ENCODE measurements at places on chromosomes 2 and 18.

- no peak for DNase-seq
These were observed 864.9 kb upstream of the ID2 start for GRCh38 chr2:7816944-7817343.

GRCh38 chr2:168601741-168602140 lies 145.7 kb downstream of the CERS6 start:
- no peak for DNase-seq

DNA sequence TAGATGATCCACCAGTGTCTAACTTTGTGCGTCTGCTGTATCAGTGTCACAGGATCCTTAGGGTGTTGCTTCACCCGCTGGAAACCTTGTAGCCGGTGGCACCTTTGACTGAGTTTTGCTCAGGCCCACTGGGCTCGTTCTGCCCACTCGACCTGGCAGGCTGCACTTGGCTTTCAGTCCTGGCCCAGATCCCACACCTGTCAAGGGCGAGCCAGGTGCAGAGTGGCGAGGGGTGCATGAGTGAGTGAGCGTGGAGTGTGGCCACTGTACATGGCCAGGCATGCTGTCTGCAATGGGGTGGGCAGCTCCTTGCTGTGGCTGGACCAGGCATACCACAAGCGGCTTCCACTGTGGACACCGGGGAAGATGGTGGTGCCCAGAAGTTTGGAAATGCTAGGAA lies 179.0 kb downstream of the FAM210A start:
- no peak for DNase-seq

DNA sequence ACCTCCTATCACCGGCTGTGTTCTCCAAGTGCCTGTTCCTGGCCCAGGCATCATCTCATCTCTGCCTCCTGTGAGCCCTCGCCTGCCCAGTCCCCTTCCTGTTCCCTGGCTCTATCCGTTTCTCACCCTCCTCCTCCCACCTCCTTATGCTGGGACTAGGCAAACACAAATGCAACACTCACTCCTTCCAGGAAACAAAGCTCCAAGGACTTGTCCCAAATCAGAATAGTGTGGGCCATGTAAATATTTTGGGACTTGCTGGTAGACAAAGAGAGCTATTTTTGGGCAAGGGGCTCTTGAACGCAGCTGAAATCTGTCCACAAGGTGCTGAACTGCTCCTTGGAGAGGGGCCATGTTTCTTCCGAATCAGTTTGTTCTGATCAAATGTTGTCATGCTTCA lies 25.3 kb downstream of the MBP start:
- no peak for DNase-seq

DNA sequence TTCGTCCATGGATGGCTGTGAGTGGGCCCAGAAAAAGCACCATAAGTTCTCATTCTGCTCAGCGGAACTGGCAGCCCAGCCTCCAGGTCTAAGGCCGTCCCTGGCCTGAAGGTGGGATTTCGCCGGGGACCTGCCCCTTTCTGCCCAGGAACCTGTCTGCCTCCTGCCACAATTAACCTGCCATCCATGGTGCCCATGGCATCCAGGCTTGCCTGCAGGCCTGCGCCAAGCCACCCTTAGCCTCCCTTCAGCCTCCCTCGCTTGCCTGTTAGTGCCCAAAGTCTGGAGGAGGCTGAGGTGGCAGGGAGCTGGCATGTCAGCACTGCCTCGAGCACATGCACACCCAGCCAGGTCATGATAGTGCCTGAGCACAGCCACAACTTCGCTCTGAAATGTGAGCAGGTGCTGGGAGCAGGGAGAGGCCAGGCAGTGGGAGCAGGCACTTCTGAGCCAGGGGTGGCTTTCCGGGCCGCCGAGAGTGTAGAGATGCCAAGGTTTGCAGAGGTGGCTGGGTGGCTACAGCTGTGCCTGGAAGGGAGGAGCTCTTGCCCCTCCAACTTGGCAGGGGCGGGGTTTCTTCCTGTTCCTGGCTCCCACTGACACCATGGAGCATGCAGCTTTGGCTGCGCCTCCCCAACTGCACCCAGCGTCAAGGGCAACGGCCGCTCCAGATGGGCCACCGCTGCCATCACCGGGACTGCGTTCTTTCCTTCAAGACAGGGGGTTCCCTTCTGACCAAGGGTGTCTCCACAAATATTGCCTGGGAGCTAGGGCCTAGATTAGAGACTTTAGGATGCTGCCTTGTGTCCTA lies 648.9 kb upstream of the VRK2 start:
- DNase-seq = no peak

GRCh38 chr18:61371111-61371510 lies 37.9 kb downstream of the CDH20 start:
- DNase-seq = no peak

DNA sequence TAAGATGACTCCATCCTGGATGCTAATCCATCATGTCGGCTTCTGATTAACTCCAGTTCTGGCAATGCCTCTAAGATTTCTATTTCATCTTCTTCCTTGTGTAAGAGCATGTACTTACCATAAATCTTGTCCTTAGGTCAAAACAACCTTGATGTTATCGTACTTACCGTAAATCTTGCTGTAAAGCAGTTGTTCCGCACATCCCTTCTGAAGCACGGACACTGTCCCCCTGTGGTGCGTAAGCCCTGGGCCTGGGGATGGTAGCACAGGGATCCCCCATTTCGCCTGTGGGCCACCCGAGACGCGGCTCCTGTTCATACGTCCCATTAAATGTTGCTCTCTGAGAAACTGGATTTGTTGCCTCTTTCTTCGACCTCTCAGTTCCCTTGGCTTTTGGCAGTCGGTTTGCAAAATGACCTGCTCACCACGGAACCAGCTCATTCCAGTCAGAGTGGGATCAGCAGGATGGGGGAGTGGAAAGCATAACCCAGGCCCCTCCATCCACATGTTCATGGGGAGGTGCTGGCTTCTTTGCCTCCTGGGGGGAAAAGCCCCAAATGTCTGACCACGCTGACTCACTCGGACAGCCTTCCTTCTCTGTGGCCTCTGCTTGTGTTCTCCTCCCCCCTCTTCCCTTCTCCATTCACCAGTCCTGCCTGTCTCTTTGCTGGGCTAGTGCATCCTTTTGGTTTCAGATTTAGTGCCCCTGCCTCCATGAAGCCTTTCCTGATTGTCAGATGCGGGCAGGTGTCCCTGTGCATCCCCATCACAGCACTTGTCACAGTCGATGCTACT lies 49.9 kb downstream of the RAB31 start:
- DNase-seq = no peak

DNA sequence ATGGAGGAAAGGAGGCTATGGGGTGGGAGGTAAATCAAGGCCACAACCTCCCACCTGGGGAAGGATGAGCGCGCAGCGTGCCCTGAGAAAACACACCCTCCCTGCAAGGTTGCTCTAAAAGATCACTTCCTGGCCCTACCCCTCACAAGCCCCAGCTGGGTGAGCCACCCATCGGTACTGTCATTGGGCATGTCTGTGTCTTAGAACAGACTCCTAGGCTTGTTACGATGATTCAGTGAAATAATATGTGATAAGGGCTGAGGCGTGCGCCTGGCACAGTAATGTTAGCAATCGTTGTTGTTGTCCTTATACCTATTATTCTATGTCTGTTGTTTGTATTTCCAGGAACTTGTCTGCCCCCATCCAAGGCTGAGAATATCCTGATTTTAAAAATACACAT lies 175.1 kb downstream of the ZFP36L2 start:
- DNase-seq = no peak

DNA sequence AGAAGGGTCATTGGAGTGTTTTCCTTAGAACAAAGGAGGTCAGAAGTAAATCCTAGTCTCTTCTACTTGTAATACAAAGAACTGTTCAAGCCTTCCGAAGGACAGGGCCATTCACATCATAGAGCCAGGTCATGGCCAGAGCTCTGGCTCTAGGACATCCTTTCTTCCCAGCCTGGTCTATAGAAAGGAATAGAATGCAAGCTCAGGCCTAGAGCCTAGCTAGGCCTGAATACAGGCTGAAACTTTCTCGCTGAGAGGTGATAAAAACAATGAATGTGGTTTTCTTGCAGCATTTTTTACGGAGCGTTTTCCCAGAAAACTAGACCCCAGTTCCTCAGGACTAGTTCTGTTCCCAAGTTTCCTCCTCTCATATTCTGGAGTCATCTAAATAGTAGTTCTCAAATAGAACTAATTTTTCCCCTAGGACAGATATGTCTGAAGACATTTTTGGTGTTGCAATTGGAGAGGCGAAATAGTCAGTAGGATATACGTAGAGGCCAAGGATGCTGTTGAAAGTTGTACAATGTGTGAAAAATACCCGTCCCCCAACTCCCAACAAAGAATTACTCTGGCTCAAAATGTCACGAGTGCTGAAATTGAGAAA lies 6.8 kb downstream of the UGT1A6 start:
- DNase-seq = no peak

DNA sequence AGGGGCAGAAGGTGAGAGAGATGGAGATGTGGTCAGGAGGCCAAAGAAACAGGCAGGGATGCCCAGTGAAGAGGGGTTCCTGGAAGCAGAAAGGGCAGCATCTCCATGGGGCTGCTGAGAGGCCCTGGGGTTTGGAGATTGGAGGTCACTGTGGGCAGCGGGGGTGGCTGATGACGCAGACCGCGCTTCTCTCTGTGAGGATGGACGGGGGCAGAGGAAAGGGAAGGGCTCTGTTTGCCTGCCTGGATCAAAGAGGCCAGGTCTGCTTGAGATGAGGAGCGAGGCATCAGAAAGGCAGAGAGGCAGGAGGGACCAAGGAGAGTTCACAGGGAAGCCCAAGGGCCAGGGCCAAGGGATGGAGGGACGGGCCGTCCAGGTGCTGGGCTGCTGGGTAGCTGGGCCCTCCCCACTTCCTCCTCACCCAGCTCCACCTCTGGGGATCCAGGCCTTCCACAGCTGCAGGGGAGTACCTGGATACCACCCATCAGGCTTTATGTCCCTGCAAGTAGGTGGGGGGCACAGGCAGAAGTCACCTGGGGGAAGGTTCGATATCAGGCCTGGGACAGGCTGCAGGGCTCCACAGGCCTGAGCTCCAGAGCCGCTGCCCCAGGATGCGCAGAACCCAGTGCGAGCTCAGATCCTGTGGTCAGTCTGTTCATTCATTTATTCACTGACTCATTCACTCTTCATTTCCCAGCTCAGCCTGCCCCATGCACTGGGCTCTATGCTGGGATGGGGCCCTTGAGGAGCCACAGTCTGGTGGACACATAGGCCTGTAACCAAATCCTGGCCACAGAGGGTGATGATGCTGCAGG lies 30.6 kb downstream of the ADRA2B start:
- no peak for DNase-seq

DNA sequence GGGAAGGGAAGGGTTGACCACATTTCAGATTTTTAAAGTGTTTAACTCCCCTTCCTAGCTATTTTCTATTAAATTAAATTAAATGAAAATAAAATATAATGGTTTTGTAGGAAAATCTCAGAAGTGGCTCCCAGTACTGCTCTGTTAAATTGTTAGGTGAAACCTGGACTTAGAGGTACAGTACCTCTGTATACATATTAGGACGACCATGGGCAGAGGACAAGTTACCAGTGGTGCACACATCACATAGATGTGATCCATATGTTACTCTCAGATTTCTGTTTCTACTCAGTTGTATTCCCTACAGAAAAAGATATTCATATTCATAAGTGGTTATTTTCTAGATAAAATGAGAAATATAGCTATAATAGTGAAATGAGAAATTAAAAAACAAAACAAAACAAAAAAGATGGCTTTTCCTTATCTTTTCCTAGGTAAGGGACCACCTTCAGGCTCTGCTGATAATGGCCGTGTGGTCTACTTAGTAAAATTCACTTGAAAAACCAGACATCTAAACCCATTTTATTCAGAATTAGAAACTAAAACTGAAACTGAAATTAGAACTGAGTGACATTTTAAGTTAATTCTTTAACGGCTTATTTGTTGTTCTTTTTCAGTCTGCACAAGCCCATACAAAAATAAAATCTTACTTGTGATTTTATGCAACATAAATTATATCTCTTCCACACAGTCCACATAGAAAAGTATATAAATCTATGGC lies 832.5 kb upstream of the CHAC2 start:
- no peak for DNase-seq

GRCh38 chr2:30694286-30695055 lies 112.8 kb downstream of the CAPN13 start:
- no peak for DNase-seq

DNA sequence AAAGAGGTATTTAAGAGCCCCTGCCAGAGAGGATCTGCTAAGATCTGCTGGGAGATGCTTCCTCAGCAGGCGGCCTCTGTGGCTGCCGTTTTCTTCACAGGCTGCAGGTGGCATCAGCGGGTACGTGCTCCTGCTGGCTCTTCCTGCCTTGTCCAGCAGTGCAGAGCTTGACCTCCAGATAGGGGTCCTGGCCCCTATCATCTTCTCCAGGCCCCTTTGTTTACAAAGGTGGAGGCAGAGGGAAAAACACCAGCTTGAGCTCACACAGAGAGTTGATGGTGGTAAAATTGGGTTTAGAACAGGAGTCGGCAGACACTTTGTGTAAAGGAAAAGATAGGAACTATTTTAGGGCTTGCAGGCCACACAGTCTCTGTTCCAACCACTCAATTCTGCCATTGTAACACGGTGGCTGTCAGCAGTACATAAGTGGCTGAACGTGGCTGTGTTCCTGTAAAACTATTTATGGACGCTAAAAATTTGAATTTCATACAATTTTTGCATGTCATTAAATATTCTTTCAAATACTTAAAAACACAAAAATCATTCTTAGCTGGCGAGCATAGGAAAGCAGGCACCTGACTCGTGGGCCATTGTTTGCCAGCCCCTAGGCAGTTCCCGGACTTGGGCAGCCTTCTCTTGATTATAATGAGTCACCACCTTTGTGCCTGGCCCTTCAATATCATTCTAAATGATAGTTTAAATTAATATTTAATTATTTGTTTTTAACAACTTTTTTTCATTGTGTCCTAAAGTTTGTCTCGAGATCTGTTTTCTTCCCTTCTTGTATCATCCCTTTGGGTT lies 98.2 kb upstream of the B3GNT7 start:
- no peak for DNase-seq

GRCh38 chr2:123438251-123438650 lies 586.8 kb upstream of the CNTNAP5 start:
- no peak for DNase-seq

GRCh38 chr2:204971206-204971907 lies 426.1 kb downstream of the PARD3B start:
- no peak for DNase-seq

DNA sequence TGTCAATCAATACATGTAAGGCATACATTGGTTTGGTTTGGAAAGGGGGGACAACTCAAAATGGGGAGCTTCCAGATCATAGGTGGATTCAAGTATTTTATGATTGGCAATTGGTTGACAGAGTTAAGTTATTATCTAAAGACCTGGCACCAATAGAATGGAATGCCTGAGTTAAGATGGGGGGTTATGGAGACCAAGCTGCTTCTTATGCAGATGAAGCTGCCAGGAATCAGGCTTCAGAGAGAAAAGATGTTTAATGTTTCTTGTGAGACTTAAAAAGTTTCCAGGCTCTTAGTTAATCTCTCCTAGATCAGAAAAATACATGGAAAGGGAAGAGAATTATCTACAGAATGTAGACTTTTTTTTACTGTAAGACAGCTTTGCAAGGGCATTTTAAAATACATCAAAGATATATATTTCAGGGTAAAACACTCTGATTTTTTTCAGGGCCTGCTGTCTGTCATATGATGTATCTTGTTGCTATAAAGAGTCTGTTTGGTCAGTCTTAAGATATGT lies 1343.2 kb upstream of the LRRTM1 start:
- DNase-seq = no peak

- DNase-seq = no peak
These were observed 78.1 kb upstream of the KIF5C start for GRCh38 chr2:148796735-148797512.

GRCh38 chr2:75540994-75541393 lies 19.7 kb downstream of the EVA1A start:
- DNase-seq = no peak

- DNase-seq = no peak
These were observed 12.5 kb downstream of the TACR1 start for GRCh38 chr2:75186821-75187220.

- DNase-seq = no peak
These were observed 226.3 kb downstream of the ZNF521 start for GRCh38 chr18:25125680-25126079.
